Tongue (tissue), 3 donors: ENCODE measurements at places on chromosomes 5 and 9. TPM values are rescaled to one million over a fixed set of nuclear protein-coding genes. Genes with fewer than 3 reads are reported as not detected.

GRCh38 chr5:4386152-4386551 is 754.0 kb upstream of the ADAMTS16 start:
- DNase-seq = no peak

- no peak for DNase-seq
Observed at GRCh38 chr5:109327570-109327969, 82.2 kb downstream of the PJA2 start.

DNA sequence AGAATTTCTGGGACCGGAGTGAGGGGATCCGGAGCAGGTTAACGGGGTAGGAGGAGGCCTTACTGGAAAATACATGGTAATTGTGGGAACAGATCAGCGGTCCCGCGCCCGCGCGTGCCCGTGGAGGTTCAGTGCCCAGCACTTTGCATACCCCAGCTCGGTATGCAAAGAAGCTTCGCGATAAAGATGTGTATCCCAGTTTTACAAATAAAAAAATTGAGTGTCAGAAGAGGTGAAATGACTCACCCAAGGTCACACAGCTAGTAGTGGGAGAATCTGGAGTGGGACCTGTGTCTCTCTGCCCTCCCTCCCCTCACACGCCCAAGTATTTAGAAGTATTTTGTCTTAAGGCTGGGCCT is 967 bp downstream of the NEURL1B start:
- DNase-seq = no peak

DNA sequence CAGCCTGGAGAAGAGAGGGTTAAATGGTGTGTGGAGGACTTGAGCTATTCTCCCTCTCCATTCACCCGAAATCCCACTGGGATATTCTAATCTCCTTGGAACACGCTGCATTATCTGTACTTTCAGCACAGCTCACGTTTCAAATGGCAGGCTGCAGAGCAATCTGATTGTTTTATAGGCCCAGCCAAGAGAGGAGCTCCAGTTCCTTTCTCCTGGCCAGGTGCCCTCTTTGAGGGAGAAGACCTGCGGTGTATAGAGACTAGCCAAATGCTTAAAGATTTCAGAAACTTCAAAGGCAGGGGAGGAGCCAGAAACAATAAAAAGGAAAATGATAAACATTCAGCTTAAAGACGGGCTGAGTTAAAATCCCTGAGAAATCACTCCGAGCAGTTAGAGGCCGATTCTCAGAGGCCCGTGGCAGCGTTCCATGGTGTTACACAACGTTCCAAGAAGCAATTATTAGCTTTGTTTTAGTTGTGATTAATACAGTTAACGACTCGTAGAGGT is 564.0 kb upstream of the KLF4 start:
- peak; percentile 91 for DNase-seq

- no peak for DNase-seq
Observed at GRCh38 chr9:93276973-93277372, 93.0 kb downstream of the WNK2 start.

TMEM215 gene
- total RNA-seq = 2.1 TPM
